Osteocyte (in vitro differentiated cells): ENCODE measurements at places on chromosomes 1 and 21. TPM values are rescaled to one million over a fixed set of nuclear protein-coding genes. Genes with fewer than 3 reads are reported as not detected.

DNA sequence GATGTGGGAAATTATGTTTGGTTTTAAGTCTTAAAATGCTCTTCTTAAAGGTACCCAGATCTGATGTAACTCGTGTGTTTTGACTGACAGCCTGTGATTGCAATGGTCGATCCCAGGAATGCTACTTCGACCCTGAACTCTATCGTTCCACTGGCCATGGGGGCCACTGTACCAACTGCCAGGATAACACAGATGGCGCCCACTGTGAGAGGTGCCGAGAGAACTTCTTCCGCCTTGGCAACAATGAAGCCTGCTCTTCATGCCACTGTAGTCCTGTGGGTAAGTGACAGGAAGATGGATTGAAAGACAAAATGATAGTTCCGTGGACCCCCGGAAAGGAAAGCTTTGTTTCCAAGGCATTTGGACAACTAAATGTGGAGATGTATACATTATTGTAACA, 71.6 kb upstream of the LAMC2 start:
- no peak for DNase-seq

DNA sequence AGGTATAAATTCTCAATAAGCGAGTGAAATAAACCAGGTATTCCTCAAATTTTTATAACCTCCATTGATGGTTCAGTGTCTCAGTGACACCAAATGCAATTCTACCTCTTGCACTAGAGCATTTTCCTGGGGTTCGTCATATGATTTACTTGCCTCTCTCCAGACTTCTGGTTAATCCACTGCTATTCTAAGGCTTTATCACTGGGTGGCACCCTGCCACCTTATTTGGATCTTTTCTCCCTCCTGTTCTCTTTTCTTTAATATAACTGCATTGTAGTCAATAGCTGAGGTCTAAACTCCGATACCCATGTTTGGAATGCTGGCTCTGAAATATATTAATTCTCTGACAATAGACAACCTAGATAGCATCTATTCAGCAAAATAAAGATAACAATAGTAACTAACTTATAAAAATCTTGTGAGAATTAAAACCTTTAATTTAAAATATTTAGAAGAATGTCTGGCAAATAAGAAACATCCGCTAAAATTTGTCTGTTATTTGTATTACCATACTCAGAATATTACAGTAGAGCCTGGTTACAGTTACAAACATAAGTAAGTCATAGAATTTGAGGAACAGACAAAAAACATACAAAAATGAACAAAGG, 436.4 kb downstream of the PLA2G4A start:
- no peak for DNase-seq

DNA sequence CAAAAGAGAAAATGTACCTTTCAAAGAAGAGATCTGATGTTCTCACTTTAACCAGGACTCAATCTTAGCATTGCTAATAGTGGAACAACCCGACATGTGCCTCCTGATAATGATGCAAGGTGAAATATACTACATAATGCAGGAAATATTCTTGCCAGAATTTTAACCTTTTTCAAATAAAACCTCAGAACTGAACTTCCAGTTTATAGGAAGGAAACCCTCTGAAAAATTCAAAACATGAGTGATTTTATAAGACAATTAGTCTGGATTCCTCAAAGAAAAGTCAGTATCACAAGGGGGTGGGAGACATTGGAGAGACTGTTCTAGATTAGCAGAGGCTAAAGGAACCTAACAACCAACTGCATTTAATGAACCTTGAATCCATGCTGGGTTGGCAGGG, 18.1 kb downstream of the AHCYL1 start:
- DNase-seq, result no peak

DNA sequence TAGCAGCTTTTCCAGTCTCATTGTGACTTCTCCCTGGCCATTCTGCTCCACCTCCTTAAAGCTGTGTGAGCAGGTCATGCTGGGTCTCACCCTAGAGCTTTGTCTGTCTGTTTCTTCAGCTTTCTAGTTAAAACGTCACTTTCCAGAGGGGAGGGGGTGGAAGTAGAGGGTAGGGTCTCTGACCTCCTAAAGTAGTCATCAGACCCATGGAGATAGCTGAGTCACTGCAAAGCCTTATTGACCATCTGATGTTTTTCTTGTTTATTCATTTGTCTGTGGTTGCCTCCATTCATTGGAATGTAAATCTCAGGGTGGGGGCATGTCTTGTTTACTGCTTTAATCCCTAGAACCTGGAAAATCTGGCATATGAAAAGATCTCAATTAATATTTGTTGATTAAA, 52.7 kb downstream of the ELF3 start:
- DNase-seq, result no peak

DNA sequence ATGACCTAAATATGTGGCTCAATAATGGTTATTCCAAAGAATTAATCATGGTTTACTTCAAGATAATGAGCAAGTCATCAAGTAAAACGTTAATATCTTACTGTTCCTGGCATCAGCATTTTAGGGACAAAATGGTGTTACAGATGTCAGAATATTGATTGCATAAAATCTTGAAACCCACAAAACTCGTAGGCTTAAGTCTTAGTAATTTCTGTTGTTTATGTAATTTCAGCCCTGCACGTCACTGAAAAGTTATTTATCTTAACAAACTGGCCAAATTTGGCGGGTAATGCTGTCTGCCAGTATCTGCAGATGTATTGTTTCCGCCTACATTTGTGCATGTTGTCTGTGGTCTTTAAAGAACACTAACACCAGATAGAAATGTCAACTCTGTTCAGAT, 25.8 kb downstream of the CDC7 start:
- DNase-seq, result no peak

DNA sequence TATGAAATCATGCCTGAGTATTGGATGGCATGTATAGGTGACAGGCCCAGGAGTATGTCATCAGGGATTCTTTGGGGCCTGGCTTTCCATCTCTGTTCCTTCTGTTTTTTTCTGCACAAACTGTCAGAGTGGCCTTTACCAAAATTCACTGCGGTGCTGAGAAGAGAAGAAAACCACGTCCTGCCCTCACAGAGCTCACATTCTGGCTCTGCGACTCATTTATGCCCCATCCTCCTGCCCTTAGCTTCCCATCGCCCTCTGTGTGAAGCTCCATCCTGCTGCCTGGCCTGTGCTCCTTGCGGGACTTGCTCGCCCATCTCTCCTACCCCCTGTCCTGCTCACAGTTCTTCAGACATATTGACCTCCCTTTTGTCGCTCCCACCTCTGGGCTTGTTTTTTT, 73.4 kb downstream of the HUNK start:
- DNase-seq, result no peak

DNA sequence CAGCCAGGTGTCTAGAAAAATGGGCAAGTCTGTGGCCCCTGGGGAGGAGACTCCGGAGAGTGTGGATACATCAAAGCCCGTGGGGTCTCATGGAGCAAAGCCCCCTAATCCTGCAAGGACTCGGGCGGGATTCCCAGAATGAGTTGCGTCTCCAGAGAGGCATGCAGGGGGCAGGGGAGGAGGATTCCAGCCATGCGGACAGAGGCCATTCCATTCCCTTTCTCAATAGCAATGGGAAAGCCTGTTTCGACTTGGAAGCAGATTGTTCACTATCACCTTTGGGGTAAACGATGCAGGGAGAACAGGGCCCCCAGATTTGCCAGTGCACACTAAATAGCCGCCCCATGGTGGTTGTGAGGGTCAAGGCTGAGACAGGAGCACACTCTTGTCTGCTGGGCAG, 15.4 kb upstream of the PRDM15 start:
- DNase-seq, result no peak

DNA sequence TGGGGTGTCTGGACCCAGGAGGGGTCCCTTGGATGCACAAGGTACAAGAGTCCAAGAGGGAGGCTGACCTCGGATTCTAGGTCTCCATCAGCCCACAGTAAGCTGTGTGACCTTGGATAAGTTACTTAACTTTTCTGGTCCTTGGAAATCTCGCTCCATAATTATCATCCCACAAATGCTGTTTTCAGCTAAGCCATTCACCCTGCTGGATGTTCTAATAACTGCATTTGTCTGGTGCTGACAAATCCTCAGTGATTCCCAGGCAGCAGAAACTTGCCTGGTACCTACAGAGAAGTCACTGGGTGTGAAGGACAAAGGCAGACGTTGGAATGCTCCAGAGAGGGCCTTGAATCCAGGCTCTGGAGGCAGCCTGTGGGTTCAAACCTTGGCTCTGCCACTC, 89.7 kb downstream of the IGSF21 start:
- no peak for DNase-seq

DNA sequence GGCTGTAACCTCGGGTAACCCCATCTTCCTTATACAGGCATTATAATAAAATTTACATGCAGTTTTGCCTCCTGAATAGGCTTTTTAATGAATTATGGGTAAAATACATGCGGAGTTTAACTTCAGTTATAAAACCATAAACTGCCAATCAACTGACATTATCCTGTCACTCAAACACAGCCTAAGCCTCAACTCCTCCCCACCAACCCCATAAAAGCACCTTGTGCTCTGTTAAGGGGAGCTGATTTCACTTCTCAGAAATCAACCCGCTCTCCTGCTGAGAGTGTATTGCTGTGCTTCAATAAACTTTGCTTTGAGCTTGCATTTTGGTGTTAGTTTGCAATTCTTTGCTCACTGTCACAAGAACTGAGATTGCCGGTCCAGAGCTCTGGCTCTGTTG, 1812.2 kb downstream of the BRINP3 start:
- no peak for DNase-seq

DNA sequence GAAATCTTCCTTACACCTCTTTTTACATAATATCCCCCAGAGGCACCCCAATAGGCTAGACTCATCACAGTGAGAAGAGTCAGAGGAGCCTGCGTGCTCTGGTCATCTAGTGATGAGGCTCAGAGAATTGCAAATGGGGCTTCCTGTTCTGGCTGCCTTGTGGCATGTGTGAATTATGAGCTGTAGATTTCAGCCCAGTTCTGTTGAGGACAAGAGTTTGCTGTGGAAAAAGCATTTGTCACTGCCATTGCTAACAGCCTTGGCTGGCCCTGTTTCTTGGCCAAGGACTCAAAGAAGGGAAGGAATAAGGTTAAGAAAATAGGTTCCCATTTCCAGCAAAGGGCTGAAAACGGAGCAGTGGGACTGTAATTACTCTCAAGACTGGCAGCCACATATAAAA, 30.7 kb downstream of the MRAP start:
- no peak for DNase-seq

DNA sequence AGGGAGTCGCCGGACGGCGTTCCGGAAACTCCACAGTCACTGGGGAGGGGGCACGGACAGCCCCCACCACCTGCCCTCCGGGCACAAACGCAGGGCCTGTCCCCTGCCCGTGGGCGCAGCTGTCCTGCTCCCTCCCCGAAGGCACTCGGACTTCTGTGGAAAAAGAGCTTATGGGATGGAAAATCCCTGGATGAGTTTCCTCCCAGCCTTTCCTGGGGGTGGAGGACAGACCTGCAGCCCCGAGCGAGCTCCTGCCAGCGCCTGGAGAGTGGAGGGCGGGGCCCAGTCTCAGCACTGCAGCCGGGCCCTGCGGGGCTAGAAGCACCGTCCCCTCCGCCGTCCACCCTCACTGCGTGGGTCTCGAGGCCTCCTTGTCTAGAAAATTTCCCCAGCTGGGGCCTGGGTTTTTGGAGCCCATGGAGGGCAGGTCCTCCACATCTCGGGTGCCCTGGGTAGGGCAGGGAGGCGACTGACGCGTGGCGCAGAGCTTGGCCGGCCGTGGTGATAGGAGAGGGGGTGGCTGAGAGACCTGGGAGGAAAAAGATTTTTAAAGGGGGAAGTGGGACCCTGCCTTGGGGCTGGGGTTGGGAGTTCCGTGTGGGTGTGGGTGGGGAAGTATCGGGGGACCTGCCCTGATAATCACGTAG, 6.4 kb upstream of the COL6A1 start:
- no peak for DNase-seq

- DNase-seq, result no peak
Observed at GRCh38 chr21:46431448-46431847, 27.2 kb upstream of the DIP2A start.

GRCh38 chr1:54834007-54834541, 33.0 kb upstream of the TTC22 start:
- DNase-seq, result no peak

DNA sequence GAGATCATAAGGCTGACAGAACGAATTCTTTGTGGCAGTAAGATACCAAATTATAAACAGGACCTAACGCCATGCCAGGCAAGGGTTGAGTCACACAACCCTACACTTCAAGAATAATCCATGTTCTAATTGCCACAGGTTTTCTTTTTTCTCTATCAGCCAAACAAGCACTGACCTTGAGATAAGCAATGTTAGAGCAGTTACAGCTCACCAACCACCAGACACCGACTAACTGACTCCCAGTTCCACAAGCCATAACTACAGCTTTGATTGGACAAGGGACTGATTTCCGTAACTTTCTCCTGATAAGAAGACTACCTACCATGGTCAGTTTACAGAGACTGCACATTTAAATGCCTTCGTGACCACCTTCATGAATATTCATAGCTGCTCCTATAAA, 149.6 kb downstream of the PTPRU start:
- no peak for DNase-seq

Gene LORICRIN
- not detected in 2 replicates for total RNA-seq

Gene IPO13
- 37.6 and 40.8 TPM in 2 replicates for total RNA-seq

Gene GCSAML
- not detected in 2 replicates for total RNA-seq

Gene RGS16
- total RNA-seq, result 0.48 and 1.1 TPM in 2 replicates

Gene CR1L
- total RNA-seq, result not detected in 2 replicates
